NCI-H1048 (cell line): ENCODE measurements at places on chromosomes 13 and 19.

GRCh38 chr13:29619995-29620394, 24.5 kb upstream of the SLC7A1 start:
- no peak for DNase-seq

- no peak for DNase-seq
Measured at GRCh38 chr13:79392882-79393563, 13.0 kb downstream of the RBM26 start.

DNA sequence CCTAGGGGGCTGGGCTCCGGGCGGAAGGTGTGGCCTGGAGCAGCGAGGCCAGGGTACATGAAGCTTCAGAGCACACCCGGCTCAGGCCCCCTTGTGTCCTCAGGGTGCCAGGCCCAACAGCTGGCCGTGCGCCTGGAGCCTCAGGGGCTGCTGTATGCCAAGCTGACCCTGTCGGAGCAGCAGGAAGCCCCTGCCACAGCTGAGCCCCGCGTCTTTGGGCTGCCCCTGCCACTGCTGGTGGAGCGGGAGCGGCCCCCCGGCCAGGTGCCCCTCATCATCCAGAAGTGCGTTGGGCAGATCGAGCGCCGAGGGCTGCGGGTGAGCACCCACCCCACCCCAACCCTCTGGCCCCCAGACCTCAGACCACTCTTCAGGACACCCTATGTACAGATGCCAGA, 3.2 kb downstream of the SYDE1 start:
- DNase-seq = no peak

DNA sequence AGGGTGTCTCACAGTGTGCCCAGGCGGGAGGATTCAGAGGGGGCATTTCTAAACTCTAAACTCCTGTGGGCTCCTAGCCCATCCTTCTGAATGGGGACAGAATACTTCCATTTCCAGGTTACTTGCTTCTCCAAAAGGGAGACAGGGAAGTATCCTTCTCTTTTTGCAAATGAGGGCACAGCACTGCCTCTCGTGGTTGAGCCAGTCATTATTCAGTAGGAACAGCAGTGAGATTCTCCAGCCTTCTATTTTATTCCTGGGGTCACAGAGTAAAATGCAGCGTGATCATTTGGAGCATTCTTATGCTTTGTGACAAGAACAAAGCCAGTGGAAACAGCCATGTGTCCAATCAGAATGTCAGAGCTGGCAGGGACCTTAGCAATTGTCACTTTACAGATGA, 15.7 kb upstream of the TSHZ3 start:
- no peak for DNase-seq

DNA sequence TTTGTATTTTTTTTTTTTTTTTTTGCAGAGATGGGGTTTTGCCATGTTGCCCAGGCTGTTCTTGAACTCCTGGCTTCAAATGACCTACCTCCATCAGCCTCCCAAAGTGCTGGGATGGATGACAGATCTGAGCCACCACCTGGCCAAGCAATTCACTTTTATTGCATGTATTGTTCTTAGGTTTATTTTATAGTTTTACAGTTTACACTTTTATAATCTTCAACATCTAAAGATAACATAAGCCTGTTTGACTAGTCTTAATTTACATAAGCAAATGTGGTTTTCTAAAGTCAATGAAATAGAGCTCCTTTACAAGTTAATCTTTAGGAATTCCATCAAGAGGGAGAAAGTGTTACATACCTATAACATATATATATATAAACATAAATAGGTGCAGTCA, 9.5 kb upstream of the MPV17L2 start:
- no peak for DNase-seq

GRCh38 chr13:81670048-81670447, 1329.1 kb upstream of the SPRY2 start:
- no peak for DNase-seq

DNA sequence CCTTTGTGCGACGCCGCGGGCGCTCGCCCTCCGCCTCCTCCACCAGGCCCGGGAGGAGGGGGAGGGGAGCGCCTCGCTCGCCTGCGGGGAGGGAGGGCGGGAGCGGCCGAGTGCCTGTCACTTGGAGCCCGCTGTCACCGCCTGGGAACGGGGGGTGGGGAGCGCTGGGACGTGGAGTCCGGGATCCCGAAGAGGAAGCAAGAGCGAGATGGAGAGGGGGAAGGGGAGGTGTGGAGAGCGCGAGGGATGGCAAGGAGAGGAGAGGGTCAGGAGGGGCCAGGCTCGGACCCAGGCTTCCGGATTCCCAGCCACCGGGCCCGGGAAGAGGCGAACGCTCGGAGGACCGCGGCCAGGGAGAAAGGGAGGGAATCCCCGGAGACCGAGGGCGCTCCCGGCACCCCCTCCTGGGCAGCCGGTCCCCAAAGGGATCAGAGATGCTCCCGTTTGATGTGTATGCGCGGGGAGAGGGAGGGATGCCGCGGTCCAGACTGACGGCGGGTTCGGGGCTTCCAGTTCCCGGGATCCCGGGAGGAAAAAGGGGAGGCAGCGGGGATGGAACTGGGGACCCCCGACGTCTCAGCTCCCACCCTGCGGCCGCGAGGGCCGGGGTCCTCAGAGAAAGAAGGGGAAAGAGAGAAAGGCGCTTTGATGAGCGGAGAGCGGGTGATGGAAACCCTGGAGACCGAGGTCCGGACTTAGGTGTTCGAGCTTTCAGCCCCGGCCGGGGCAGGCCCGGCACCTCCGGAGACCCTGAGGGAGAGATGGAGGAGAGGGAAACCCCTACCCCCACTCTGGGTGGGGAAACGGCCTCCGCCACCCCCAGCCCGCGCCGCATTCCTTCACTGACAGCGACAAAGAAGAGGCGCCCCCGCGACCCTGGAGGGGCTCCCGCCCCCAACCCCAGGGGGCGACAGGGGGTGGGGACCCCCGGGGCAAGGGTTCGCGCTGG, 4.7 kb upstream of the DPF1 start:
- DNase-seq = no peak

DNA sequence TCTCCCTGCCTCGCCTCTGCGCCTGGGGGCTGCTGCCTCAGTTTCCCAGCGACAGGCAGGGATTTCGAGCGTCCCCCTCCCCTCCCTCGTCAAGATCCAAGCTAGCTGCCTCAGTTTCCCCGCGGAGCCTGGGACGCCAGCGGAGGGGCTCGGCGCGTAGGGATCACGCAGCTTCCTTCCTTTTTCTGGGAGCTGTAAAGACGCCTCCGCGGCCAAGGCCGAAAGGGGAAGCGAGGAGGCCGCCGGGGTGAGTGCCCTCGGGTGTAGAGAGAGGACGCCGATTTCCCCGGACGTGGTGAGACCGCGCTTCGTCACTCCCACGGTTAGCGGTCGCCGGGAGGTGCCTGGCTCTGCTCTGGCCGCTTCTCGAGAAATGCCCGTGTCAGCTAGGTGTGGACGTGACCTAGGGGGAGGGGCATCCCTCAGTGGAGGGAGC, 722 bp upstream of the ICAM1 start:
- DNase-seq = no peak

GRCh38 chr19:39631178-39631577, 24.5 kb upstream of the LGALS16 start:
- DNase-seq = no peak

DNA sequence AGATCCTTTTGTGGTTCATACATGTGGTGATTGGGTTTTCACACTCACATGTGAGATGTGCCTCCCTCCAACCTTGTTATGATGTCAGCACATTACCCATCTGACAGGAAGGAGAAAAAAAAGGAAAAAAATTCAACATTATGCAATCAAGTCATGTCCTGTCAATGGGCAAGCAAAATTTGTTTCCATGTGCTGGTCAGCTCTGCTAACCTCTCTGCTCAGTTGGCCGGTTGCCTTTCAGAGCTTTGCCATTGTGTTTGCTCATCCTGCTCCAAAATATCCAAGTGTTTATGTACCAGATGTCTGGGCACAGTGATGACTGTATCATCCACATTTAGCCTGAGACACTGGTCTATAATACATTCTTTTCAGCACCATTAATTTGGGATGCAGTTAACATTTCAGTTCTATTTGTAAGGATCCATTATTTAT, 27.0 kb upstream of the METTL21C start:
- DNase-seq = no peak

DNA sequence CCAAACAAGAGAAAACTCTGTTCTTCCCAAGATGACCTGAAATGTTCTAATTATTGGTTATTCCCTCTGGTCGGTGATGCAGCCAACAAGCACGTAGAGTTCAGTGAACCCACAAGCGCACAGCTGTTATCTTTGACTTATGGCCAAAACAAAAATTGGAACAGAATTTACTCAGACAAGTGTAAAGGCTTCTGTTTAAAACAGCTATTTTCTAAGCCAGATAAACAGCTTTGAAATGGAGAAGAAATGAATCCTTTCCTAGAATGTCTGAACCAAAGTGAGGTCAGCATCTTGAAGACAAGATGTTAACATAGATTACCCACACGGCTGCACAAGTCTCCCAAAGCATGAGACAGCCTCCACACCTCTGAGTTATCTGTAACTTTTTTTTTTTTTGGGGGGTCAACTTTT, 669.2 kb downstream of the DIAPH3 start:
- DNase-seq = no peak

GRCh38 chr13:107778094-107778493, 437.2 kb downstream of the LIG4 start:
- DNase-seq = no peak

DNA sequence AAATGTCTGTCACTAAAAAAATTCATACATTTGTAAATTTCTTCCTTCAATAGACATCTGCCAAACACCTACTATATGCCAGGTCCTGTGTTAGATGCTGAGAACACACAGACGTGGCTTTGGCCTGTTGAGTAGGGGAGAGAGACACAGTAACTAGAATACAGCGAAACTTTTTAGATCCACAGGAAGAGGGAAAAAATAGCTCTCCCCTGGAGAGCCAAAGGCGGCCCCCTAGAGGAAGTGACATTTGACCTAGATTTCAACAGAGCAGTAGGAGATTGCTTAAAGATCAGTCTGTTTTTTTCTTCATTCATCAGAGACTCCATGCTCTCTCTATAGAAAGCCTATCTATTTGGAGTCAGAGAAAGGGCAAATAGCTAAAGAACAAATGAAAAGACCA, 11.3 kb downstream of the LCP1 start:
- no peak for DNase-seq

- no peak for DNase-seq
Measured at GRCh38 chr19:48568345-48568886, 16.4 kb downstream of the SULT2B1 start.

GRCh38 chr13:65971541-65971940, 1258.6 kb downstream of the PCDH9 start:
- no peak for DNase-seq

- peak; percentile 38 for DNase-seq
Measured at GRCh38 chr13:102580552-102581169, 16.1 kb upstream of the TPP2 start.

DNA sequence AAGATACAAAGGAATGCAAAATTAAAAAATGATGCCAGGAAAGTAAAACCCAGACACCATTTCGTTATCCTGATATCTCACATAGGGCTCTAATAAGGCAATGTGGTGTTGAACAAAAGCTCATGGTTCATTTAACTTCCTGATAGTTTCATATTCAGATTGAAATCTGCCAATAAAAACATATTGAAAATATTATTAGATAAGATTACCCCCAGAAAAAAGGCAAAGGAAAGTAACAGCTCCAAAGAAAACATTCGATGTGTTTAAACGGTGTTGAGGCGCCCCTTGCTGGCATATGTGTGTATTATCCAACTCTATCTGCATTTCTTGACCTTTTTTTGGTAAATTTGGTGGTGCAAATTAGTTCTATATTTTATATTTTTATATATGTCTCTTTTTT, 75.9 kb downstream of the ESD start:
- no peak for DNase-seq

DNA sequence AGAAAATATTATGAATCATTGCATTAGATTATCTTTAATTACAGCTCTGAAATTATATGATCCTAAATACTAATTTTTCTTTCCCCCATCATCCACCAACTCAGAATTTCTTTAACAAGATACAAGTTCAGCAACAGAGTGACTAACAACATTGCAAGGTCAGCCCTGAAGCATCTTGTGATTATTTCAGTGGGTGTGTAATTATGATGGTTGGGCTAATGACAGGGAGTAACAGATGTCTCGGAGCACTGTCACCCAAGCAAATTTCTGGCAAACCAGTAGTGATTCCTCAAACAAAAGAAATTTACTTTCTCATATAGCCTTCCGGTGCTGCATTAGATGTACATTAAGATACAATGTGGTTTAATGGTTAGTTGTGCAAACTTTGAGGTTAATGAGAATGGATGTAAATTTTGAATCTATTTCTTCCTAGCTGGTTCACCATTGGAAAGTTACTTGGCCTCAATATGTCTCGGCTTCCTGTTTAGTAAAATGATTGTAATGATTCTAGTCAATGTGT, 238.9 kb downstream of the ITGBL1 start:
- DNase-seq = no peak
